ENCODE measurements at places on chromosomes 1 and 21.

DNA sequence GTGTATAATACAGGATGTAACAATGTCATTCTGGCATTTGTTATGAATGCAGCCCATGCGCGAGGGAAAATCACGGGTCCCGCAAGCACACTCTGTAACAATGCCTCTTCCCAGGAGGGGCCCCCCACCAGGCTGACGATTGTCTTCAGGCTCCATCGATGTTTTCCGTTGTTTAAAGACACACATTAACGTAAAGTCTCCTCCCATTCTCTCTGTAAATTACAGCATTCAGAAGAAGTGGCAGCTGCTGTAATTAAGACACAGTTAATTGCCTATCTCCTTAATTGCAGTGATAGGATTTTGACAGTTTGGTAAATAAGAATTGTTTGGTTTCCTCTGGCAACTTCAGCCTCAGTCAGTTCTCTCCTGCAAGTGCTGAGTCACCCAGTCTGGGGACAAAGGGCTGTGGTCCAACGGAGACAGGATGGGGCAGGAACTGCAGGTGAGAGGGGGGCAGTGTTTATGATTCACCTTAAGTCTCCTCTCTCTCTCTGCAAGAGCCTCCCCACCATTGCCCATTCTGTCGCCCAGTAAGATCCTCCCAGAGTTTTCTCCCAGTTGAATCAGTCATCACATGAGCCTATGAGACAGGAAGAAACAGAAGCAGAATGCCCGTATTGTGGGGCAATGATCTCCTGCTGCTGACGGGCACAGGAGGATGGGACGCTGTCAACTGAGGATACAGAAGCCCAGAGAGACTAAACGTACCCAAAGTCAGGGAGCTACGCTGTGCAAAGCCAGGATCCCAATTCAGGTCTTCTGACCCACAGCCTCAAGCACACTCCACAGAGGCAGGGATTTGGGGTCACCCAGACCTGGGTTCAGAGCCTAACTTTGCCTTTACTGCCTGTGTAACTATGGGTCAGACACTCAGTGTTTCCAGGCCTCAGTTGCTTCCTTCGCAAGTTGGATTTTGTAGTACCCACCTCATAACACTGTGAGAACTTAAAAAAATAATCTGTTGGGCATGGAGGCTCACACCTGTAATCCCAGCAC, 110.0 kb downstream of the ADSS2 start:
- DNase-seq: peak; percentile 31

DNA sequence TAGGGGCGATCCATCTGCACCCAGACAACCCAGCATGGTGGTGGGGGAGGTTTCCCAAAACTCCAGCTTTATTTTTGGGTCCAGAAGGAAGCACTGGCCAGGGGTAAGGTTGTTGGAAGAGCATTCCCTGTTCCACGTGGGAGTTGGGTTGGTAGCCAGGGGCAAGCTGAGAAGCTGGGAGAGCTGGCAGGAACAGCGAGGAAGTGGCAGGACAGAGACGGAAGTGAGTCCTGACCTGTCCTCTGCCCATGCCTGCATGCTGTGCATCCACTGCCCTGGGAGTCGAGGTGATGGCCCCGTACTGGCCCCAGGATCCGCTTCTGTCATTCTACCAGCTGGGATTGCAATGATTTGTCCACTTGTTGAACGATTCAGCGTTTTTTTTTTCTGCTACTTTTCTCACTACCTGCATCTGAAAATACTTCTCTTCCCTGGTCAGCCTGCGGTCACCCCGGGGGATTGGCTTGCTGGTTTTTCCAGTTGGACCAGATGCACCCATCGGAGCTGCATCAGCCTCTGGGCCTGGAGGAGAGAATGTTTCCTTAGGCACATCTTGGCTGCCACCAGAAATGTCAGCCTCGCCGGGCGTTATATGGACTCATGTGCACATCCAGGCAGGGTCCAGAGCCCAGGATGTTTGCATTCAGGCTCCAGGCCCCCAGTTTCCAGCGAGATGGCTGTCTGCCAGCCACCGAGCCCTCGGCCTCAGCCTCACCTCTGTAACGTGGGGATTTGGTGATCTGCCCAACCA, 28.3 kb upstream of the TMPRSS2 start:
- no peak for DNase-seq

- DNase-seq: no peak
Observed at GRCh38 chr1:30089024-30089430, 634.4 kb downstream of the MATN1 start.

DNA sequence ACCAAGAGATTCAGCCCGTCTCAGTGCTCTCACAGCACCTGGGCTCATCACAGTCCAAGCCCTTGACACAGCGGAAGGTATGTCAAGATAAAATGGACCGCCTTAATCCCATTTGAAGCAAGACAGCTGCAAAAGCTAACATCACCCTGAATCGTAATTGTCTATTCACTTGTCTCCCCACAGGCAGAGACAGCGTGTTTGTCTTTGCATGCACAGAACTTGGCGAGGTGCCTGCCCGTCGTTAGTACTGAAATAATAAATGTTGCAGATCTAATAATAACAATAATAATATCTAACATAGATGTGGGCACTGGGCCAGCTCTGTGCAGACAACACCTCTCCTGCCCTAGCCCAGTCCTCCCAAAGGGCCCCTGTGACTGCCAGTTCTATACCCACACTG, 271.7 kb downstream of the NPHP4 start:
- peak; percentile 16 for DNase-seq

GRCh38 chr1:5448486-5448885, 543.7 kb downstream of the NPHP4 start:
- no peak for DNase-seq

DNA sequence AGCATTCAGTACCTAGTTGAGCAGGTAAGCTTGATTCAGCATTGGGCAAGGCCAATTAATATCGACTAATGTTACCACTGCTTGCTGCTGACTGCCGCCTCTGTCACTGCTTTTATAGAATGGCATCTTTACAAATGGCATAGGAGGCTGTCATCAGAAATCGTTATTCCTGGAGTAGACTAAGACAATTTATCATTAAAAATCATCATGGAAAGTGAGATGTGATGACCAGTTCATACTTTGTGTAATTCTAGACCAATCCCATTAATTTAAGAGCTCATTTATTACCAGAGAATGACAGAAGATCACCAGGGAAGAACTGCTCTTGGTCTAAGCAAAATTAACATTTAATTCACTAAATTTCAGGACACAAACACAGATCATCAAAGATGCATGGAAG, 254.0 kb downstream of the SPATA17 start:
- DNase-seq: no peak

- DNase-seq: no peak
Observed at GRCh38 chr1:180636138-180636537, 4.3 kb downstream of the XPR1 start.

DNA sequence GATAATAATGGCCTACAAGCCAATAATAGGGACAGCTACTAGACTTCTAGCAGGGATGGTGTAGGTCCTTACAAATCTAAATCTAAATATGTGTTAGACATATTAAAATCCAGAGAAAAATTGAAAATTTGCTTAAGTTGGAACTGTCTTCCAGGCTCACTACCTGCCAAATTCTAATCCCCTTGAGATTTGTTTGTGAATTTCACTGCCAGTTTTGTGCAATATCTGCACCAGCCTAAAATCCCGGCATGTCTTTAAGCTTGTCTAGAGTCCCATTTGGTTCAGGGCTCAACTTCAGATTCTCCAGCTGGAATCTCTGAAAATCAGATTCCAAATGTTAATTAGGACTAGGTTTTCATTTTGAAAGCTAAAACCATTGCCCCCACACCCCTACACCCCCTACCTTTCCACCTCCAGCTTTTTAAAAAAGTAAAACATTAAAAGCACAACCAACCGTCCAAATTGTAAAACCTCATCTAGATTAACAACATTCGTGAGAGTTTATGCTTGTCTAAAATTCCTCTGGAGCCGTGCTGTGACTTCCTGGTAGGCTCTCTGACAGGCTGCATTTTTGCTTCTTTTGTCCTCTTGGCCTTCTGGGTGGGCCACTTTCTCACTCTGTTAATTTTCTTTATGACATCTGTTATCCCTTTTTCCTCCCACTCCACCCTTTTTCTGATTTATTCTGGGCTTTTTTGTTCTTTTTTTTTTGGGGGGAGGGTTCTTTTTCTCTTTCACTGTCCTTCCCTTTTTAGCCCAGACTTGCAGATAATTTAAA, 348.7 kb downstream of the PAPPA2 start:
- no peak for DNase-seq

DNA sequence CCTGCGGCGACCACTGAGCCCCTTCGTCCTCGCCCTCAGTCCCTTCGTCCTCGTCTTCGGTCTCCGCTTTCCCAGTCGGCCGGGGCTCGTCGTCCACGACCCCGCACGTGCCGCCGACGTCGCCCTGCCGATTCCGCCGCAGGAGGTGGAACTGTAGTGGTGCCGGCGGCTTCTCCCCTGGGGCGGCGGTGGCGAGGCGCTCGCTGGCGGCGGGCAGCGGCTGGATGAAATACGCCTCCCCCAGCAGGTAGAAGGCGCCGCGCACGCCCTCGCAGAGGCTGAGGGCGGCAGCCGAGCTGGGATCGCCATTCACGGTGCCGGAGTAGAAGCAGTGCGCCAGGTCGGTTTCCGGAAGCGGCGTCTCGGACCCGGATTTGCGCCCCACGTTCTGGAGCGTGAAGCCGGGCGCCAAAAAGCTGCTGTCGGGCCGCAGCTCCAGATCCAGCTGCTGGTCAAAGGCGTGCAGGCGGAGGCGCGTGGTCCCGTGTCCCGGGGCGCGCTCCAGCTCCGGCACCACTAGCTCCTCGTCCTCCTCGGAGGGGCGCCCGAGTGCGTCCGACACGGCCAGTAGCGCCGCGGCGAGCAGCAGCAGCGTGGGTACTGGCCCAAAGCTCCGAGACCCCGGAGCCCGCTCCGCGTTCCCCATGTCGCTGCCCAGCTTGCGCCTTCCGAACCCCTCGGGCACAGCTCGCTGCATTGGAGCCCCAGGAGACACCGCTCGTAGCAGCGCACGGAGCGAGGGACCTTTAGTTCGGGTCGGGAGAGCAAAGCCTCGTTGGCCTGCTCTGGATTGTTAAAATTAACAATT, 747 bp downstream of the ADAMTS1 start:
- peak; percentile 7 for DNase-seq

DNA sequence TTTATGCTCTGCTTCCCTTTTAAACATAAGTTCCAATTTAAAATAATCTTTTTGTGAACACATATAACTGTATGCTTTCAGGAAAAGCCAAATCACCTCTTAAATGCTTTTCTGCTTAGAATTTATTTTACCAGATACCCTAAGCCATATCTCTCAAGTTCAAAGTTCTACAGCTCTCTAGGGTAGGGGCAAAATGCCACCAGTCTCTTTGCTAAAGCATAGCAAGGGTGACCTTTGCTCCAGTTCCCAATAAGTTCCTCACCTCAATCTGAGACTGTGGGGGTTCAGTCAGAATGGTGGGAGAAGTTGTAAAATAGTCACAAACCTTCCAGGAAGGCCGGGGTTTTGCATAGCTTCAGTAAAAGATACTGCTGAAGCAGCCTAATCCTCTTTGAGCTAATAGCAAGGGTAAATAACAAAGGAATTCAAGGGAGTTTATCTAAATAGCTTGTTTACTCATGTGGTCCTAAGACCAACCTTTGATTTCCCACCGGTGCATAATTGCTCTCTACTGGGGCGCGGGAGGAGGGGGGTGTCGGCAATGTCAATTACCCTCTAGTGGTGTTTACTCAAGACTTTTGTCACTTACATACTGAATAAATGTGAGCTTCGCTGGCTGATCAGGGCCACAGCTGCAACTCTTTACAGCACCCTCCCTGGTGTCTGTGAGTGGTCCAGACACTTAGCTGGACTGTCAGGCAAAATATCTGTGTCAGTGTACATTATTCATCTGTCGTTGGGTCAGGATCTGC, 1376.2 kb downstream of the NCAM2 start:
- no peak for DNase-seq

DNA sequence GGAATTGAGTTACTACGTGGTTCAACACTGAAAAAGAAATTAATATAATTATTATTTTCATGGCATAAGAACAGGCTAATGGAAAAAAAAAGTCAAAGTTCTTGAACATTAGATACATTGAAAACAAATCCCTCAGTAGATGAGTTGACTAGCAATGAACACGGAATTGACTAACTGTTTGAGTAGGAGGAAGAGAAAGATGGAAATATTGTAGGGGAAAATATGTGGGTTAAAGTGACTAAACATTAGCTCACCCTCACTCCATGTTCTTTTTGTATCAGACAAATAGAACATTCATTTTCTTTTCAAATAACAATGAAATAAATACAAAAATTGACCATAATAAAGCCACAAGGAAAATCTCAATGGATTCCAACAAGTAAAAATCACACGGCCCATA, 84.3 kb downstream of the KCNK2 start:
- no peak for DNase-seq

- DNase-seq: no peak
Observed at GRCh38 chr1:29744684-29745490, 508.6 kb downstream of the PTPRU start.

DNA sequence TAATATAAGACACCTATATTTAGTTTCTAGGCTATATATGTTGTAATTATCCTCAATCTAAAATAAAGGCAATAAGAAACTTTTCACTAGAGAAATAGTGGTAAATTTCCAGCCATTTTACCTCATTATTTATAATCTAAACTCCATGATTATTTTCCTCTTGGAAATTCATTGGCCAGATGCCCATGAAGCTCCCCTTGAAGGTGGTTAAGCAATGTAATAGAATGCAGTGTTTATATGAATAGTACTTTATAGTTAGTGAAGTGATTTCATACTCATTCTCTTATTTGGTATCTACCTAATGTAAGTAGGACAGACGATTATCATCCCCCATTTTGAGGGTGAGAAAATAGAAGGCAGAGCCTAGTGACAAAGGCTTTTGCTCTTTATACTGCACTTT, 26.5 kb downstream of the NFYC start:
- DNase-seq: no peak

DNA sequence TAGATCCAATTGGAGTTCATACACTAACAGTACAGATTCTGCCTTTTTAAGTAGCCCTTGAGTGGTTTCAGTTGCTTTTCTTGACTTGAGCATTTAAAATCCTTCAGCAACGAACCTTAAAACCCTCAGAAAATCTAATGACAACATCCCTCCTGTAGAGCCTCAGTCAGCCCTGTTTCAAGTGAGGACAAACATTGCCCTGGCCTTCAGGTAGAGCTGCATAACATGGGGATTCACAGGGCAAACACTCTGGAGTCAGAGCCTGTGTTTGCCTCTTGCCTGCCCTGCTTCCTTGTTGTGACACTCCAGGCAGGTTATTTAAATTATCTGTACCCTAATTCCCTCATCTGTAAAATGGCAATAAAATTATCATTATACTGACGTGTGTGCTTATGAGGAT, 96.1 kb upstream of the KCNA3 start:
- no peak for DNase-seq

DNA sequence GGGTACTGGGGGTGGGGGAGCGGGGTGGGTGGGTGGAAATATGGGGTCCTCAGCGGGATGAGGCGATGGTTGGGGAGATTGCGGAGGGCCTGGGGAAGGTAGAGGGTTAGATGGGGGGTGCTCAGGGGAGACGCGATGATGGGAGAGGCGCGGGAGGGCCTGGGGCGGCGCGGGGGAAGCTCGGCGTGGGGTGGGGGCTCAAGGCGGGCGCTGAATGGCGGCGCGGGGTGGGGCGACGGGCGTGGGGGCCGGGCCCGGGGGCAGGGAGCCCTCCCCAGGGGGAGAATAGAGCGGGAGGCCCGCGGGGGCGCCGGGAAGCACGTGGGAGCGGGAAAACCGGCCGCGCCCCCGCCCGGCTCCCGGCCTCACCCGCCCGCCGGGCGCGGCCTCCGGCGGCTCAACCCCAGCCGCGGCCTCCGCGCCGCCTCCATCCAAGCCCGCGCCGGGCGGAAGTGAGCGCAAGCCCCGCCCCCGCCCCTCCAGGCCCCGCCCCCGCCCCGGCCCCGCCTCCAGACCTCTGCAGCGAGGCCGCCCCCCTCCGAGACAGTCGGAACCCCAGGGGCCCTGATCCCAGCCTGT, at the start of gene FAAP20:
FAAP20 (minus strand) TSS at position 454 of the 579 bp plus-strand sequence; CDS start at position 431, 23 bp downstream.
- DNase-seq: no peak

All from activated naive CD4-positive, alpha-beta T cell treated with anti-CD3 and anti-CD28 coated beads, Interleukin-2, amount 50 U/mL, for 72 hours (primary cell).